ENCODE measurements at places on chromosomes 2 and 18. TPM values are rescaled to one million over a fixed set of nuclear protein-coding genes. Genes with fewer than 3 reads are reported as not detected.

The MCM6 gene
- 32.9 TPM for total RNA-seq

The IL1B gene
- total RNA-seq = 11.6 TPM

The TUBA4B gene
- total RNA-seq = not detected

The ST8SIA5 gene
- 0.38 TPM for total RNA-seq

The COLEC12 gene
- total RNA-seq = 2.4 TPM

Data from A375 (cell line).